Activated CD4-positive, alpha-beta T cell treated with anti-CD3 and anti-CD28 coated beads for 4 hours (primary cell): ENCODE measurements at places on chromosomes 6 and 20.

DNA sequence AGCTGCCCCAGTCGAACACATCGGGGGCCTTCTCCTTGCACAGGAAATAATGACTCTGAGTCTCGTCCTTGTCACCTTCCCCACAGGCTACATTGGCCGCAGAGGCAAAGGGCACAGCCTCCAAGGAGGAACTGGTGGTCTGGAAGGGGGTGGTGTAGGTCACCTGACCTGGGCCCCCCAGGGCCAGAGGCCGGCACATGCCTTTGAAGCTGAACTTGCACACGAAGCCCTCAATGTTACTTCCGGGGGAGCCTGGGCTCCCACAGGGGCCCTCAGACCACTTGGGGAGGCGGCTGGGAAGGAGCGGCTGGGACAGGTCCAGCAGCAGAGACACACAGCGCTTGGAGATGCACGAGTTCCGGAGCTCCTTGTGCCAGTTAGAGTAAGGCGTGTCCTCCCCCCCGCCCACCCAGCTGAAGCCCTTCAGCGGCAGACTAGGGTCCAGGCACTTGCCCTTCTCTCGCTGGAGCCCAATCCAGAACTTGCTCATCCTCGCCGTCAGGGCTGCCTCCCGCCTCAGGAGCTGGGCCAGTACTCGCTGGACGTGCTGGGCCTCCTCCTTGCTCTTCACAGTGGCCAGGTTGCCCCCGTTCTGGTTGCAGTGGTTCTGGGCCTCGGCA is 578 bp downstream of the CD93 start:
- no peak for DNase-seq

DNA sequence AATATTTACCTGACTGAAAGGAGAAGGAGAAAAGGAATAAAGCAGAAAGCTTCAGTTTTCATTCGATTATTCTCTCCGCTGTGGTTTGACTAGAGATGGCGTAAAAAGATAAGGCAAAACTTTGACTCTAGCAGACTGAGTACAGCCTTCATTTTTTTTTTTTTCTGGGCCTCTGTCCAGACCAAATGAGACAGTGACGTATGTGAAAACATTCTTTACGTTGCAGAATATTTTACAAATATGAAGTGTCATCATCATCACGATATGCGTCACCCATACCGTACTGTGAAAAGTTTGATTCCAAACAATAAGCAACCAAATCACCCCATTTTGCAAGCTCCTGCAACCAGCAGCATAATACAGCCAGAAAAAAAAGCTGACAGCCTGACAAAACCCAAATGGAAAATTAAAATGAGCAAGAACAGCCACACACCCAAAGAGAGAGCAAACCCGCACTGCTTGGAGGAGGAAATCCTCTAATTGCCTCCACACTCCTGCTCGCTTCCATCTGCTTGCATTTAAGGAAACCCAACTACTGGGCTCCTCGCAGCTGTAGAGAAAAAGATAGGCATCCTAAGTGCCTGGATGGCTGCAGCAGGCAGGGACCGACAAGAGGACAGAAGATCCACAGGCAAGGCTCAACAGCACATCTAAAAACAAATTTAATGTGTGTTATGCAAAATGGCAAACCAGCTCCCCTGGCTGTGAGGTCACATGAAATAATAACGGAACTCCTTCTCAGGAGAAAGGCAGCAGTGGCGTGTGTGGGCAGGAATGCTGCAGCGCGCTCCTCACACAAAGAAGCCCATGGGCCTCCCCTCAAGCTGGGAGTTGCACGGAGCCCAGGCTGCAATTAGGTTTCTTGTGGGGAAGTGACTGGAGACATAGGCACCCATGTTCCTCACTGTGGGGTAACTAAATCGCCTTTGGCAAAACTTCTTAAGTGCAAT is 113.1 kb downstream of the FYN start:
- peak; percentile 50 for DNase-seq

DNA sequence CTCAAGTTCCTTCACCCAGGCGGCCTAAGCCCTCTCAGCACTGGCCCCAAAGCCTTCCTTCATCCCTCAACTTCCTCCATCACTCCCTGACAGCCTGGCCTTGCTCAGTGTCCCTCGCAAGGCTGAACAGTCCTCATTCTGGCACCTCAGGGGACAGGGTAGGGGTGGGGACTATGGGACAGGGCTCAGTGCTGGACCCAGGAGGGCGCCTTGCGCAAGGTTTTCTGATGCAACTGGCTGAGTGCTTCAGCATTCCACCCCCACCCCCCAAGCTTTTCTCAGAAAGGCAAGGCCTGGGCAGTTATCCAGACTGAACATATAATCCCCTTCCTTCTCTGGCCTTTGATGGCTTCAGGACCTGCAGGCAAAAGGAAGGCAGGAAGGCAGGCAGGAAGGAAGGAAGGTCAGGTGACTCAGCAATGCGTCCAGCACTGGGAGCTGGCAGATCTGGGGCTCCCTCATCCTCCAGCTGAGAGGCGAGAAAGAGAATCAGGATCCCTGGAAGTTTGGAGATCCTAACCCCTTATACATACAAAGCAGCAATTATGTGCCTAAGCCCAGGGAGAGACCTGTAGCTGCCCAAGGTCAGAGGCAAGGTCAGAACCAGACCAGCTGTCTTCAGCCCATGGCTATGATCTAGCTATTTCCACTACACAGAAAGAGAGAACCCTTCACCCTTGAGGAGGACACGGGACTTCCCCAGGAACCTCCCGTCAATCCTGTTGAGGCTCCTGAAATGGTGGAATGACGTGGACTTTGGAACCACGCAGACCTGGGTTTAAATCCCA is 8.6 kb upstream of the TRIB3 start:
- no peak for DNase-seq

DNA sequence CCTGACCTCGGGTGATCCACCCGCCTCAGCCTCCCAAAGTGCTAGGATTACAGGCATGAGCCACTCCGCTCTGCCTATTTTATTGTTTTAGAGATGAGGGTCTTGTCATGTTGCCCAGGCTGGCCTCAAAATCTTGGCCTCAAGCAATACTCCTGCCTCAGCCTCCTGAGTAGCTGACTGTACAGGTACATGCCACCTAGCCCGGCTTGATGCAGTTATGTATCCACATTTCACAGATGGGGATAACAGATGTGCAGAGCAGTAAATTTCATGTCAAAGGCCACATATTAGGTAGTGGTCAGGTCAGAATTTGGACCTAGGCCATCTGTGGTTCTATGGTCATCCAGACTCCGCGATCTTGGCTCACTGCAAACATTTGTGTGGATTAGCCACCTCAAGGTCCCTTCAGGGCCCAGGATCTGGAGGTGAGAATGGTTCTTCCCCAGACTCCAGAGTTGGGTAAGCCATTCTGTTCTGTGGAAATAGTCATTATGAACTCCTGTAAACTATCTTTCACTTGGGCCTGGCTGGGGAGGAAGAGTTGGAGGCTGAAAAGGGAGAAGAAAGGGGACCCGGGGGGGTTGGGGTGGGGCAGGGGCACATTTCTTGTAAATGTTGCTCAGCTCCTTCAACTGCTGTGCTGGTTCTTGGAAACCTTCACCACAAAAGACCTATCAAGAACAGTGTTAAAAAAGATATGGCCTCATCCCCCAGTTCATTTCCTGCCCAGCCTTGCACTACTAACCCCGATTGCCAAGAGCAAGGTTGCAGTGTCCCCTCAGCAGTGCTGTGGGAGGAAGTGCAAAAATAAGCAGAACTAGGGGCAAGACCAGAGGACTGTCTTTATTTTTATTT is 13.0 kb downstream of the PIM1 start:
- peak; percentile 64 for DNase-seq

DNA sequence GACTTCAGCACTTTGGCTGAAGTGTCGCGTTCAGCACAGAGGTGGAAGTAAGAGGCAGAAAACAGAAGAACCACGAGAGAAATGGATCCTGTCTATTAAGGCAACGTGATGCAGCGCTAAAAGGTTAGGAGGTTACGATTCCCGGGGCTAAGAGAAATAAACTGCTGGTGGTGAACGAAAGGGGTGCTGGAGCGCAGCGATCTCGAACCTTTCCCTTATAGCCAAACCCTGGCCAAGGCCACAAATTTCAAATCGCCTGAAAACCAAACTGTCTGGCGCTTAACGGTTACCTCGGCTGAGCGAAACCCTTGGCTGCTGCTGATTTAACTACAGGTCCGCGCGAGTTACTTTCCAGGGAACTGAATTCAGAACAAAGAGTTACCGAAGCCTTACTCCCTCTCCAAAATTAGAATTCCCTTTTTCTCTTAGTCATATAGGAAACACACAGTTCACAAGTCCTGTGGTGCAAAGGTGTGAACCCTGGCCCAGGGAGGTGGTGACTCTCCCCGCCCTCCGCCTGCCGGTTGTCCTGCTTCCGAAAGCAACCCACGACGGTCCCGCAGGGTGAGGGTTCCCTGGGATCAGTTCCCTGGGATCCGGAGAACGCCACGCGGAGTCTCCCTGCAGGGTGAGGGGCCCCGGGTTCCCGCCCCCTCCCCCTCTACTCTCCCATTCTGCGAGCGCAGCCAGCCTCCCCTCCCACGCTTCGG is 1.3 kb upstream of the SLC35D3 start:
- peak; percentile 4 for DNase-seq

DNA sequence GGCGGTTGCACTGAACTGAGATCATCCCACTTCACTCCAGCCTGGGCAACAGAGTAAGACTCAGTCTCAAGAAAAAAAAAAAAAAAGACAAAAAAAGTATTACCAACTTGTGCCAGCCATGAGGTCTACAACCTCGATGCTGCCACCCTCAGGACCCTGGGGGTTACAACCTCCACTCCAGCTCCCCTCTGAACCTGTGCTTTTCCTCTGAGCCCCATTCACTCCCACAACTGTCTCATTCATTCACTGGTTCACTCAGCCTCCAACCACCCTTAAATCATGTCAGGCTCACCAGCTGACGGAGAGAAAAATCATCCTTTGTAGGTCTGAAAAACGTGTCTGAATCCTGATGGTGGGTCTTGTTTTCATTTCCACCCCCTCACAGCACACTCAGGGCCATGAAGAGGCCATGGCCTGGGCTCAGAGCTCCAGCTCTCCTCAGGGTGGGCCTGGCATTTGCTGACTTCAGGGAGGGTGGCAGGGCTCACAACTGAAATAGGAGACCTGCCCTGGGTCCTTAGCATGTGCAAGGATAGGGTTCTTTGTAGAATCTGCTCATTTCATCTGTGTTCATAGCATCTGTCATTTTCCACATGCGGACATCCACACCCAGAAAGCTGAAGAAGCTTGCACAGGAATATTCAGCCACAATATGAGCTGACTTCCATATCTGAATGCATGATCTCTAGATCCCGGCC is 1.9 kb upstream of the ULBP1 start:
- DNase-seq, result peak; percentile 54

DNA sequence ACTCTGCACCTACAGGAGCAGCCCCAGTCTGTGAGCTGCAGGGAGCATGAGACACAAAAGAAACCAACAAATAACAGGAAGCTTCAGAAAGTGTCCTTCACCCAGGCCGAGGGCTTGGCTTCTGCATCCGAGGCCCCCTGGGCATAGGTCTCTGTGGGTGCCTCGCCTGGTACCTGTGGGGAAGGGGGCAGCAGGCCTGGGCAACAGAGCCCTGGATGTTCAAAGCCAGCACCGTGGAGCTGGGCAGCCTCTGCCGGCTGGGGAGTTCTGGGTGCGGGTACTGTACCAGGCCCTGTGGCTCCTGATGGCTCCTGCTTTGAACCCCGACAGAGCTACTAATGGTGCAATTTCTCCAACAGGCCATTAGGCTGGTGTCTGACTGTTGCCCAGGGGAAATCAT is 55.7 kb downstream of the TMEM242 start:
- no peak for DNase-seq

DNA sequence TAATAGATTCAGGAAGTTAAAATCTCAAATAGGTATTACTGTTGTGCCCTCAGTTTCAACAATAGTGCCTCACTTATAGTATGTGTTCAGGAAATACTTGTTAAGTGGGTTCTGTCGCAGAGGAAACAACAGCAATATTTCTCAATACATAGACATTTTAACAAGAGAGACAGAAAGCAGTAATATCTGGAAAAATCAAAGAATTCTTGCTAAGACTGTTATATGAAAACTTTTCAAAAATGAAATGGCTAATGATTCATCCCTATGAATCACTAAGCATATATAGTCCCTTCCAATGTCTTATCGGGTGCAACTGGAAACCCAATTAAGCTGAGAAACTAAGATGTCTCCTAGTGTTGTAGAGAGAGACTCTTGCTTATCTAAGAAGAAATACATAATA is 668.9 kb downstream of the TFAP2A start:
- no peak for DNase-seq

DNA sequence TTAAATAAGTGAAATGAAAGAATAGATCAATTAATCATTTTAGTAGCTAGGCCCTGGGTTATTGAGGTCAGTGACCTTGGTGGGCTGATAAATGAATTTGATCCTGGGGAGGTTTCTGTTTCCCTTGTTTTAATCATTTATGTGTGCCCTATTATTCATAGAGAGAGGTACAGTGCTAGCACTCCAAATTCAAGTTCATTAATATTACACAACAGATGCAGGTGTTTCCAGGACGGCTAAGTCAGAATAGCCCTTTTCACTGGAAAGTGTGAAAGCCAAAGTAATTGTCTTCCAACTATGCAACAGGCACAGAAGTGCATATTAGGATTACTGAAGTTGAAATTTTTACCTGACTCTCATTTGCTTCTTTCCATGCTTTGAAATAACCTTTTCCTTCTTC is 61.7 kb upstream of the SGK1 start:
- no peak for DNase-seq

DNA sequence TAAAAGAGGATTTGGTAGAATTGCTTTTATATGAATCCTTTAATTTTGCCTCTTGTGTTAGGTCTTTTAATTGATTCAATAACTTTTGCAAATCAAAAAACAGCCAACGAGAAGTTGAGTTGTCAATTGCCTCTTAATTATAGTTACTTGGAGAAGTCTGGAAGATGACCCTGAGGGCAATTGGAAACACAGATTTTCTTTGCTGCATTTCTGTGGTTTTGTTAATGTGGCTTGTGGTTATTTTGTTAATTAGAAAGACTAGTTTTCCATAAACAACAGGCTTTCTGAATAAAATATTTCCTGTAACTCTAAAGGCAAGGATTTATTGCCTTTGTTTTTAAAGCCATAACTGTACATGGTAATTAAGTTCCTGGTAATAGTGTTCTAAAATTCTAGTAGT is 513.0 kb downstream of the EPHA7 start:
- DNase-seq, result no peak

DNA sequence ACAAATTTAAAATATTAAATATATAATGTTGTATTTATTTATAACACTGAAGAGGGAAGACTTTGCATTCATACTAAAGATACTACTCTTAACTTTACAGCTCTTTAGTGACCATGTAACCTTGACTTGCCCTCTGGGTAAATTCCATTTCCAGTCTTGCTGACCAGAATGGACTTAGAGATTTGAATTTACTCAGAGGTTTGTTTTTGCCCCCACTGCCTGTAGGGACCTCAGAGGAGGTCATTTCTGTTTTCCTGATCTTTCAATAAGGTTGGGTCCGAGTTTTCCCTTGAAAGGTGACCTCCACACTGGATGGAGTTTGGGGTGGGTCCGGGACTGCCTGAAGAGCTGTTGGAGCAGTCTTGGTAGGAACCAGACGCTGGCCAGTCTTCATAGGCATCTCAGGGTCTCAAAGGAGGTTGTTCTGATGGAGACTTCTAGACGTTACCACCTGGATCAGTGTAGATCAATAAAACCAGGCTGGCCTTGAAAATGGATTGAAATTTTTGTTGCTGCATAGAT is 26.0 kb downstream of the DCBLD1 start:
- no peak for DNase-seq
